Activated T-helper 1 cell treated with anti-CD3 and anti-CD28 coated beads, Interleukin-2, amount 50 U/mL, for 16 hours (primary cell): ENCODE measurements at places on chromosomes 2 and 18.

DNA sequence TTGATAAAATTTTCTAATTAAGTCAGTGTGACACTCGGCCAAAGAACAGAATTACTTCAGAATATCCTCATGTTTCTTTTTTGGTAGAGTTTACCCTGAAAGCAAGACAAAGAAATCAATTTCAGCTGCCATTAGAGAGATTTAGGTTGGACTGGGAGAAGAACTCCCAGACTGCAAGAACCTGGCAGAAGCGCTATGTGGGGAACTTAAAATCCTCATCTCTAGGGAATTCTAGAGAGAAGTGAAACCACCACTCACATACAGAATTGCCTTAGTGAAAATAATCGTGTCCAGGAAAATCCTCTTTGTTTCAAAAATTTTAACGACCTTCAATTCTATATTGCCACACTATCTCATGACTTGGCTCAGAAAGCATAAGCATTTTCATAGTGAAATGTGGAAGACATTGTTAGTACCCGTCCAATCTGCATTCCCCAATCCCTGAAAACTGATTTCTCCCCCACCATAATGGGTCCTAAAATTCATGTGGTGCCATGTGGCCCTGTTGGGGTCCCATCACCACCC, 297.3 kb upstream of the MEIS1 start:
- no peak for DNase-seq

- no peak for DNase-seq
Observed at GRCh38 chr2:185372188-185372587, 366.4 kb upstream of the FSIP2 start.

- DNase-seq, result no peak
Observed at GRCh38 chr18:73653827-73654226, 493.8 kb downstream of the FBXO15 start.

DNA sequence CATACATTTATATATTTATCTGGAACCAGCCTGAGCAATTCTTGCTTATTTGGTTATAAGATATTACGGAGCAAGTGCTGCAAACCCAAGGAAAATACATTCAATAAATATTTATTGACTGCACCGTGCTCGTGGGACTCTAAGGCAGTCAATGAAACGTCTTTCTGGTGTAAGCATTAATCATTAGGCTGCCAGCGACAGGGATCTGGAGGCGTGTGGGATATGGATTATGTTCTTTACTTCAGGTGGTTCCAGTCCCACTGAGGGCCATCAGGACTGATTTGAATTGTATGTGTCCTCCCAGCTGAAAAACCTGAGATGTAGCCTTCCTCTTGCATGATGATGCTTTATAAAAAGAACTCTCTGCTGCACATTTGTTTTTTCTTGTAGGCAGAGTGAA, 75.4 kb downstream of the TACR1 start:
- no peak for DNase-seq

- DNase-seq, result no peak
Observed at GRCh38 chr2:222298311-222299150, at the start of gene PAX3. TSS of gene PAX3 (minus strand) at chr2:222298998. CDS start at chr2:222298615, 383 bp downstream.

- DNase-seq, result no peak
Observed at GRCh38 chr2:168708080-168708479, 94.4 kb upstream of the NOSTRIN start.

DNA sequence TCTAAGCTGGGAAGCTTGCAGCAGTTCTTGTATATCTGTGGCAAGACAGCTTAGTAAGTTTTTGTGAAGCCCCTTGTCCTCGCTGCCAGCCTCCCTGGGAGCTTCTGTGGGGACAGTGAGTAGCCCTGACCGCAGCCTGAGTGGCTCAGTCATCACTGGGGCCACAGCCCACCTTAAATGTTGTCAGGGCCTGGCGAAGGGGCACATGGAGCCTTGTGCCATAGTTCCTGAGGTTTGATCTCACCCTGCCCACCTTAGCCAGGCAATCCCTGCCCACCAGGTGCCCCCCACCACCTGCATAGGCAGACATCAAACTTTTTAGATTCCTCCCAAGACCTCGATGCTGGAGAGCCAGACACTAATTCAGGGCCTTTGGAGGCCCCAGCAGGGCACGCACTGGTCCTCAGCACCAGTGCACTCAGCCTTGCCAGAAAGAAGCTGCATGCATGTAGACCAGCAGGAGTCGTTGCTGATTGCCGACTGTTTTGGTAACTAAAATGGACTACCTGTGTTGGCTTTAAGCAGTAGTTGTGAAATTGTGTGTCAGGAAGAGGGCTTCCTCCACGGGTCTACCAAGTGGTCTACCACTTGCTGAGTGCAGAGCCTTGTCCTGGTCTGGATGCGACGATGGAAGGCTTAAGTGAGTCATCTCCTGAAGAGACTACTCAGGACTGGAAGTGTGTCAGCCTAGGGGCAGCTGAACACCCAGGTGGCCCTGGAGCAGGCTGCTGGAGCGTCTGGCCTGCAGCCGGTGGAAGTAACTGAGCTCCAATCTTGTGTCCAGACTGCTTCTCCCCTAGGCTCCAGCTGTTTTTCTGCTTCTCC, 233.1 kb downstream of the SEPTIN10 start:
- DNase-seq, result no peak

- no peak for DNase-seq
Observed at GRCh38 chr2:148540022-148540421, 104.5 kb upstream of the EPC2 start.

GRCh38 chr2:69250981-69251380, 136.0 kb downstream of the GFPT1 start:
- DNase-seq, result no peak

DNA sequence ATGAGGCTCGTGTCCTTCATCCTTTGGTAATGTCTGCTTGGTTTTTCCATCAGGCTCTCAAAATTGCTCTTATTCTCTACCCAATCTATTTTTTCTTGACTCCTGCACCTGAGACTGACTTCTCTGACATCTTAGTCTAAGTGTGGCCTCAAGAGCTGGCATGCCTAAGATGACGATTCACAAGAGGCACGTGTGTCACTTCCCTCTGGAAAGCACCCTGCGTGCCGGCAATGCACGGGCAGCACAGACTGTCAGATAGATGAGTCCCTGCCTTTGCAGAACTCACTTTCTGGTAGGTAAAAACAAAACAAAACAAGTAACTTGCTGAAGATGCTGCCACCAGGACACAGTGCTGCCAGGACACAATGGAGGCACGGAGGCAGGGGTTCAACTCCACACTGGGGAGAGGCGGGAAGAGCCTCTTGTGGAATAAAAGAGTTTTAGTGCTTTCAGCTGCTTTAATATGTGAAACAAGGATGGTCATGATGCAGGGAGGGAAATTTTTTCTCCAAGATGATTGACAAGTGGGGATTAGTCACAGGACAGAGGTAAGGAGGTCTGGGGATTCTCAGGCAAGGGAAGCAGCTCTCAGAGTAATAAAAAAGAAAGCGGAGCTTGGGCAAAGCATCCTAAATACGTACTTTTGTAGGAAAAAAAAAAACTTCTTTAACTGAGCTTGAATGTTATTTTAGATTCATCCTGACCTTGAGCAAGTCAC, 27.3 kb downstream of the CYB5A start:
- no peak for DNase-seq

DNA sequence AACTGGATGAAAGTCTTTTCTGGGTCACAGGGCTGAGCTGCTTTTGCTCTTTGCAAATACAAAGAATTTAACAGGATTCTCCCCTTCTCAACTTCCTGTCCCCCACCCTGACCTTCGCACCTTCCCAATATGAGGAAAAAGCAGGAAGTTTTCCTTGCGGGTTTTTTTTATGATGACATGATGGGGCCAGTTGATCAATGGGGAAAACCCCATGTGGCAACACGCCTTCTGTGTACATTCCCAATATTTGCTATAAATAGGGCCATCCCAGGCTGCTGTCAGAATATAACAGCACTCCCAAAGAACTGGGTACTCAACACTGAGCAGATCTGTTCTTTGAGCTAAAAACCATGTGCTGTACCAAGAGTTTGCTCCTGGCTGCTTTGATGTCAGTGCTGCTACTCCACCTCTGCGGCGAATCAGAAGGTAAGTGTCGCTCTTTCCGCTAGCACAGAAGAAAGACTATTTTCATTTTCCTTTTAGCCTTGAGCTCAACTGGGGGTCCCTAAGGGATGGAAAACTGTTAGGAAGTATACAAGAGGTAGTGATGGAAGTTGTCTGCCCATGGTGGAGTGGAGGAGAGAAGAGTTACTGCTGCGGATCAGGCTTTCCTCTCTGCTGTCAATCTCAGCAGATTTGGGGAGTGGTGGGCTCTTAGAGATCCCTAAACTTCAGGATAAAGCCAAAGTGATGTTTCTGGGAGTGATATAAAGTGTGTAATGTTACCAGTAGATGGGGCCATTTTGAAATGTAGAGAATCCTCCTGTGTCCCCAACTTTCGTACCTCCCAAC, at the start of gene CCL20:
Gene CCL20, plus strand, starts transcription at position 281 of the 792 bp plus-strand sequence. Its CDS starts 70 bp downstream, at position 351.
- DNase-seq, result no peak

GRCh38 chr2:186544255-186544675, 45.6 kb upstream of the ITGAV start:
- no peak for DNase-seq

DNA sequence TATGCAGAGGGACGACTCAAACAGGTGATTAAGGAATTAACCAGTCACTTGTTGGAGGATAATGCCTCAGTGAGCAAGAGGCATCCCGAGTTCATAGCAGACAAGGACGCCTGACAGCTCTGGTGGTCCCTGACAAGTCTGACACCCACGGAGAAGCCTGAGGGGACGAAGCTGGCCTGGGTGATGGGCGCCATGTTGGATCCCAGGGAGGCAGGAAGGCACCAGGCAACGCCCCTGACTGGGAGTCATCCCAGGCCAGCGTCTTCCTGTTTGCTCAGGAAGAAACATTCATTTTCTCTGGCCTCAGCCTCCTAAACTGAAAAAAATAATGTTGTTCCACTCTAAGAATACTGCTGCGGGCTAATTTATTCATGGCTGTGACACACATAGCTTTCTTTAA, 92.1 kb upstream of the ATP8B1 start:
- no peak for DNase-seq

DNA sequence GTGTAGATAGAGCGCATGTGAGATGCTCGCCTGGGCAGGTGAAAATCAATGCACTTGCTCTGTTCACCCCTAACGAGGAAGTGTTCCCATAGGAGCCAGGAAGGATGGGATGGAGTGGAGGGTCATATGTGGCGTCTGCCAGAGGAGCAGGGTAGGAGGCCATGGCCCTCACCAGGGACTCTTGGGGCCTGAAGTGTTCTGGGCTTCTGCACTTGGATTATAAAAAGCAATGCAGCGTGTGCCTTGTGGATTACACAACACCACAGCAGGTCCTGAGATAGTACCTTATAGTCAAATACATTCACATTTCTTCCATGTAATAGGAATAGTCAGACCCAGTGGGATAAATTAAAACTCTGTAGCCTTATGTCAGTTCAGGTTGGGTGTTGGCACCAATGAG, 100.1 kb downstream of the CABLES1 start:
- no peak for DNase-seq

DNA sequence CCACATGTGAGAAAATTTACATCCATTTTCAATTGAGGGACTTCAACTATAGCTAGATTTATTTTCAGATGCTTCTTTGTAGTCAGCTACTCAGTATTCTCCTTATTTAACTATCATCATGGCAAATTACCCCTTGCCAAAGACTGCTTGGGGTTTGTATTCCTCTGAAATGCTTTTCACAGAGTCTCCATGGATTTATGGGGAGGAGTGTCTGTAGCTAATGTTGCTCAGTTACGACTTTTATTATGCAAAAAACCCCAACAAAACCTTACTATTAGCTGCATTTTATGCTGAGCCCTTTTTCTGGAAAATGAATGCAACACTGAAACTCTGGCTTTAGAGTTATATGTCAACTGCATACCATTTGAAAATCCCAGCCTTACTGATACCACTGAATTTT, 78.6 kb downstream of the RFTN2 start:
- no peak for DNase-seq

- no peak for DNase-seq
Observed at GRCh38 chr2:51014759-51015158, 17.2 kb downstream of the NRXN1 start.

DNA sequence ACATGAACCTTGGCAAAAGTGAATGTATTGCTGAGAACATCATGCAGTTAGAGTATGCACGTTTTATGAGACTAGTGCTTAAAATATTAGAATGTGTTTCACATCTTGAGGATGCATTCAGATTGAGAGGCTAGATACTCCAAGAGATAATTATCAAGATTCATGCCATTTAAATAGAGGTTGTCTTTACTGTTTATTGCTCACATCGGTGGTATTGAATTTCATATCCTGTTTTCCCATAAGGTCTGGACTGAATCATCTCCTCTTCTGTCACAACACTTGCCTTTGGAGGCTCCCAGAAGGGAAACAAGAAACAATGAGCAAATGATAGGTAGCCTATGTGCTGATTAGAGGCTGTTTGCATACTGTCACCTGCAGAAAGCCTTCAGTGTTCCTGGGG, 83.8 kb downstream of the CLHC1 start:
- DNase-seq, result no peak

- no peak for DNase-seq
Observed at GRCh38 chr2:224657349-224657748, 58.8 kb downstream of the CCDC195 start.

DNA sequence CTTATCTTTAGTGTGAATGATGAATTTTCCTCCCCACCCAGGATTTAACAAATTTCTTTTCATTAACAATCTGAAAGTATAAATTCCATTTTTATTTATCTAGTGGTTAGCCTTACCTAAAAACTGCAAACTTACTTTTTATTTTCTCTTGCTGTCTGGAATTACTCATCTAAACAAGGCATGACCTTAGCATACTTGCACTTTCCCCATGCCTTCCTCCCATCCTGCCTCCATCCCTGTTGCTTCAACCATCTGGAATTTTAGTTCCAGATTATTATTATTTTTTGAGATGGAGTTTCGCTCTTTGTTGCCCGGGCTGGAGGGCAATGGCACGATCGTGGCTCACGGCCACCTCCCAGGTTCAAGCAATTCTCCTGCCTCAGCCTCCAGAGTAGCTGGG, 35.6 kb downstream of the GDF7 start:
- DNase-seq, result no peak

DNA sequence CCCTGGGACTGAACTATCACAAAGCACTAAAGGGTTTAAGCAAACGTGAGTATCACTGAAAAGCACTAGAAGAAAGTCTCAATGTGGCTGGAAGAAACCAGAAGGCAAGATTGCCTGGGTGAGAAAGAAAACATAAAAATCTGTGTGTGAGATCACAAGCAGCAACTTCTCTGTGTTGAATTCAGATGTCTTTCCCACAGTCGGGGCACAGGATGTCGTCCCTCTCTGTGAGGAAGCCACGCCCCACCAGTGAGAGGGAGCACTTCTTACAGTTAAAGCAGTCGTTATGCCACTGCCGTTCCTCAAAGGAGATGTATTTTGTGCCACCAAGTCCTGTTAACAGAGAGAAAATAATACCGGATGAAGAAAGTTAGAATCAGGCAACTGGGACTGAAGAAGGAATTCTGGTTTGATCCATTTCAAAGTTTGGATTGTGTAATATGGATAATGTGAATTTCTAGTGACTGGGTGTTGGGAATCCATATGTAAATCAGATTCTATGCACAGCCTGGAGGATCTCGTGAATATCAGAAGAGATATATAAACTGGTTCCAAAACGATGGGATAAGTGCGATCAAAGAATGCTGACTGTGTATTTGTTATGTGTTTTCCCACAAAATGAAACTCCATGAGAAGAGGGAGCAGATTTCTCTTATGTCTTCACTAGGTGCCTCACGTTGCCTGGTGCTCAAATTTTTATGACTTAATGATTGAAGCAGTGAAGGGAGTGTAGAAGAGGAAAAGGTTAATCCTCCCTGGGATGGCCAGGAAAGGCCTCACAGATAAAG, 24.0 kb downstream of the C2orf49 start:
- DNase-seq, result no peak

GRCh38 chr2:38266382-38267061, 110.6 kb downstream of the ATL2 start:
- no peak for DNase-seq
